ENCODE measurements at places on chromosomes 7 and 10.

DNA sequence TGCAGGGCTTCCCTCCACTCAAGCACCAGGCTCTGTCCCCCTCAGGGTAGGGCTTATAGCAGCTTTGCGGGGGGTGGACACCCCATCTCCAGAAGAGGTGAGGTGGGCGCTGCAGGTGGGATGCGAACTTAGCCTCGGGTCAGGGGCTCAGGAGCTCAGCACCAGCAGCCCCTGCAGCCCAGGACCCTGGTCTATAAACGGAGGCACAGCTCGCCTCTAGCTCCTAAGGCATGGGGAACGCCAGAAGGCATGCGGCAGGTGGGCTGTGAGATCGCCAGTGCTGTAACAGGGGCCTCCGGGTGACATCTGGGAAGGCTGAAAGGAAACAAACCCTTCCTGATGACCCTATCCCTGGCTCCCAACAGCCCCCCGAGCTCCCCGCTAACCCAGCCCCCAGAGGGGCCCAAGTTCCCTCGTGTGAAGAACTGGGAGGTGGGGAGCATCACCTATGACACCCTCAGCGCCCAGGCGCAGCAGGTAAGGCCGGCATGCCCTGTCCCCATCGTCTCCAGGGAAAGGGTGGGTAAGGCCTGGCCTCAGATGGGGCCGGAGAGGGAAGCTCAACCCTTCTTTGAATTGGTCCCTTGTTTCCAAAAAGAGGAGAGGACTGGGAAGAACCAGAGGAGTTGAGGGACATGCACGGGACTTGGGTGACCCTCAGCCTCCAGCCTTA, 4.2 kb downstream of the NOS3 start:
- no peak for DNase-seq

DNA sequence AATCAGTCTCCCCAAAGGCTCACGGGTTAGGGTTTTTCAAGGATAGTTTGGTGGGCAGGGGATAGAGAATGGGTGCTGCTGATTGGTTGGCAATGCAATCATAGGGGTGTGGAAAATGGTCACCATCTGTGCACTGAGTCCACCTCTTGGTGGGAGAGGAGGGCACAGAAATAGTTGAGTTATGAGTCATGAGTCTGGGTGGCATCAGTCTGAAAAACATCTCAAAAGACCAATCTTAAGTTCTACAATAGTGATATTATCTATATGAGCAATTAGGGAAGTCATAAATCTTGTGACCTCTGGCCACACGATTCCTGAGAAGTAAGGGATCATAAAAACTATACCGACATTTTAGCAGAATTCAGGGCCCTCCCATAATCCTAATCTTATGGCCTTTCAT, 62.7 kb downstream of the LGI1 start:
- no peak for DNase-seq

- DNase-seq, result no peak
Measured at GRCh38 chr7:134783294-134784069, 4.0 kb downstream of the CALD1 start.

DNA sequence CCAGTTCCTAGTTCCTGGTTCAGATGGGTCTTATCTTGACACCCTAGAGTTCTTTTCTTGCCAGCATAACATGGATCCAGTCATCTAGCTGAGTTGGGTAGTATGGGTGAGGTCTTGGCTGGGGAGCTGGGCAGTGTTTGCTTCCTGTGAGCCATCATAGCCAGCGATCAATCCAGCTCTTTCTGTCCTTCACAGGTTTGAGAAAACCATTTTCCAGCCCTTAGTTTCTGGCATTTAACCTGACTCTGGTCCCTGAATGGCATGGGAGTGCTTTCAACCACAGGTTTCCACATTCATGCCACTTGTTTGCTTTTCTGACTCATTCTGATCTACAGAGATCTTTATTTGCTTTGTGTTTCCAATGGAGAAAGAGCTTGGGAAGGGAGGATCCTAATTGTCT, 8.6 kb downstream of the SLC13A1 start:
- no peak for DNase-seq

GRCh38 chr10:5940807-5941218, 36.5 kb downstream of the IL15RA start:
- no peak for DNase-seq

- no peak for DNase-seq
Measured at GRCh38 chr7:140640727-140641523, at the start of gene DENND2A. TSS of gene DENND2A (minus strand) at chr7:140640813. CDS start at chr7:140602397, 38,416 bp downstream.

DNA sequence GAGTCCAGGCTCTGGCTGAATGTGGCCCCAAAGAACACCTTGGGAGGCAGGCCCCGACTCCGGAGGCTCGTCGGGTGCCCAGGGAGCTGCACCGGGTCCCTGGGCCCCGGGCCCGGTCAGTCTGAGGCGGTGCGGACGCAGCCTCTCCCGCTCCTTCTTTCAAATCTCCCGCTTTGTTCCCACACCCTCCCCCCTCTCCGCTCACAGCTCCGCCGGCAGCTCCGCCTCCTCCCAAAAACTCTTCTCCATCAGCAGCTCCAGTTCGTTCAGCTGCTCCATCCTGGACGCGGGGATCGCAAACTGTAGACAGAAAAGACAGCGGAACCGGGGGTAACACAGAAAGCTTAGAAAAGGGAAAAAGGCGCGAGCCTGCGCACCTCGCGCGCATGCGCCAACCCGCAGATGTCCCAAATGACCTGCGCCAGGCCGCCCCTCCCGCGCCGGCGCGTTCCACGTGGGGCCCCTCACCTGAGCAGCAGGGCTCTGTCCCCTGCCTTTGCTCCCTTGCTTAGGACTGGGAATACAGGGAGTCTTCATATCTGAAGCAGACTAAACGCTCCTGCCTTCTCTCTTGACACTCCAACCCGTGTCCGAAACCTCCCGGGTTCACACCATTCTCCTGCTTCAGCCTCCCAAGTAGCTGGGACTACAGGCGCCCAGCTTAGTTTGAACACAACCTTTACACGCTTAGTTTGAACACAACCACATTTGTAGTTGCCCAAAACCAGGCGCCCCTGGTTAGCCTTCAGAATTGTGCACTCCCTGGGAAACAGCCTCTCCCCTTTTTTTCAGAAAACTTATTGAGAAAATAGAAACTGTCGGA, at the start of gene DNA2:
DNA2 (minus strand) TSS at position 388 of the 823 bp plus-strand sequence; CDS start at position 279, 109 bp downstream.
- DNase-seq, result peak; percentile 73

GRCh38 chr10:48774416-48775205, 89.9 kb downstream of the WDFY4 start:
- no peak for DNase-seq

DNA sequence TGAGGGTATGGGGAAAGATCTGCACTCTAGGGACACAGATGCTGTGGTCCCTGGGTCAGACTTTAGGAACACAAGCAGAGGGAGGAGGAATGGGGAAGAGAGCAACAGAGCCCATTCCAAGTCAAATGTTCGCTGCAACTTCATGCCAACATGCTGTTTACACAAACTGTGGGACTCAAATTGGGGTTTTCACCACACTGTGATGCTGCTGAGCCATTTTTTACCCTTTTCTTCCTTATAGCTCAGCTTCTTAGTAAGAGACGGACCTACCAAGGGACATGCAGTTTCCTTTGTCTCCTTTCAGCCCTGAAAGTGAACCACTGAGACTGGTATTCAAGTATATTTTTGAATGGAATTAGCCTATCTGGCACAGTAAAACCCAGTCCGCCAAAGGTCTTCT, 64.3 kb upstream of the AGK start:
- DNase-seq, result no peak

GRCh38 chr10:110069502-110069982, 61.8 kb downstream of the ADD3 start:
- no peak for DNase-seq

- no peak for DNase-seq
Measured at GRCh38 chr10:44020322-44021111, 364.4 kb downstream of the CXCL12 start.

DNA sequence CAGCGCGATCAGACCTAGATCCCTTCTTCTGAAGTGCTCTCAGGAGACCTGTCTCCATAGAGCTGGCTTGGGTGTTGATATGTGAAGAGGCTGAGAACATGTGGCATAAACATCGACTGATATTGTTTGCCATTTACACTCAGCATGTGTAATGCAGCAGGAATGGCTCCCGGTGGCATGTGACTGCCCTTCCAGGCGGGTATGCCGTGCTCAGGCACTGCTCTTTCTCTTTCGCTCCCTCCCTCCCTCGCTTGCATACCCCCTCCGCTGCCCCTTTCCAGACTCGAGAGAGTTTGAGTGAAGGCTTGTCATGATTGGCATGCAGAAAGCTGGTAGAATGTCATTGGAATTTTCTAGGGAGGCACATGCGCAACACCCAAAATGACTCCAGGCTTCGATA, 107.3 kb upstream of the PDCD4 start:
- no peak for DNase-seq

DNA sequence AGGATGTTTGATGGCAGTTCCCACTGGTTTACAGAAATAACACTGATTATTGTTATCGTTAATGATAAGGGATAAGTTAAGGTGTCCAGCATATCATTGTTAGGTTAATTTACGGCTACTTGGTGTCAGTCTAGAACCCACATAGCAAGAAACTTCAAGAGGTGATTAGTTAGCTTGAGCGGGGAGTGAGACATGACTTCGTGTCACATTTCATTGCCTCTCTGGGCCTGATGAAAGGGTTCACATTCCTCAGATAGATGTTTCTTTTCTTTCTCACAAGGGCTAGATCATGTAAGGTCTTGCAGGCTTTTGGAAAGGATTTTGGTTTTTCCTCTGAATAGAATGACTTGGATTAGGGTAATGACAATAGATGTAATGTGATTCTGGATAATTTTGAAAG, 26.7 kb downstream of the WAC start:
- no peak for DNase-seq

DNA sequence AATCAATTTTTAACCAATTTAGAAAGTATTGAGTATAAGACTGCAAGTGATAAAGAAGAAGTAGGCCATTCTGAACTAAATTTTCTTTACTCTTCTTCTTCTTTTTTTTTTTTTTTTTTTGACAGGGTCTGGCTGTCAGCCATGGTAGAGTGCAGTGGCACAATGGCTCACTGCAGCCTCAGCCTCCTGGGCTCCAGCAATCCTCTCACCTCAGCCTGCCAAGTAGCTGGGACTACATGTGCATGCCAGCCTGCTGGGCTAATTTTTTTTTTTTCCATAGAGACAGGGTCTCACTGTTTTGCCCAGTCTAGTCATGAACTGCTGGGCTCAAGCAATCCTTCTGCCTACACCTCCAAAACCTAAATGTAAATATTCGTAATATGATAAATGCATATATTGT, 63.2 kb downstream of the DGKB start:
- no peak for DNase-seq

DNA sequence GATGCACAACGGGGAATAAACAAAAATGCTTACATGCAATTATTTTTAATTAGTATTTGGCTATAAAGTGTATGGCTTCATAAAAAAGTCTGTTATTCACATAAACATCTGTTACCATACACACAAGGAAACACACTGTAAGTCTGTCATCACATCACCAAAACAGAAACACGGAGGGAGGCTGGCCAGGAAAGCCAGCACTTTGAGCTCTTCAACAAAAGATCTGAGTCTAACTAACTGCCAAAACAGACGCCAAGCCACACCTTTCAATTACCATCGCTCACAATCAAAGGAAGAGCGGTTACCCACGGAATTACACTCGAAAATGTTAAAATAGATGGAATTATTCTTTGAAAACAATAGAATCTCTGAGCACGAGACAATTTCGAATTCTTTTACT, 49.2 kb upstream of the MGMT start:
- DNase-seq, result no peak

DNA sequence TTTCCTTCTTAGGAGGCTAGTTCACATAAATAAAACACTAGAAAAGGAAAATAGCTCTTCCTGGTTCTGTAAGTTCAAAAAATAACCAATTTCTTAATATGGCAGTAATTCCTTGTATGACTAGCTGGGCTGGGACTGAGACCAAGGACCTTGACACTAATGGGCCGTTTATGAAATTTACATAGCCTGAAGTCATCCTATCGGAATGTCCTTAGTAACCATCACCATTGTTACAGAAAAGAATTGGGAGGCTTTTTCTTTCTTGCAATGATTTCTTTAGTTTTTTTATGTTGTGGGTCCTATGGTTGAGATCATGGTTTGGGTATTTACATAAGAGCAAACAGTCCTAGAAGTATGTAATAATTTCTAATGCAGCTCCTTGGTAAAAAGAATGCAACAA, 87.1 kb upstream of the HDAC9 start:
- no peak for DNase-seq

DNA sequence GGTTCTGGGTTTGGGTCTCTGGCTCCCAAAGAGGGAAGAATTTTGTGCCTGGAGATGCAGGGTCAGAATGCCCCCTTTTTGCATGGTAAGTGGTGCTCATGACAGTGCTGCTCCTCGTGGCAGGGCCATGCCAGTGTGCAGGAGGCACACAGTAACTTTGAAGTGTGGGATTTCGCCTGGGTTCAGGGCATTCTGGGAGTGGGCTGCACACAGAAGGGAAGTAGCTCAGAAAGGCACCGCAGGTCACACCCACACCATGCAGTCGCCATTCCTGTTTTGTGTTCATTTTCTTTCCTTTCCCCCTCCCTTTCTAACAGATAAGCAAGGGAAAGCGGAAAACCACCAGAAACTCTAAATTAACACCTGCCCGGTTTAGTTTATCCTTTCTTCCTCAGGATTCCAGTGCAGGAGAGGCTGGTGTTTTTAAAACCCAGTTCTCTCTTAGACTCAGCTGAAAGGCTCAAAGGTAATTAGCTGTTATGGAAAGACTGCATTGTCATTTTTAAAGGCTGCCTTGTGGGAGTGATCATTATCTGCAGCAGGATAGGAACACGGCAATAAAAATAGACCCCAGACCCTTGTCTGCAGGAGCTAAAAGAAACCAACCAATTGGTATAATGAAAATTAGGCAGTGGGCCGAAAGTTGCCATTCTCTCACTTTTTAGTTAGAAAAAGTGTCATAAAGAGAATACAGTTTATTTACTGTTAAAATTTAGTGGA, 50.2 kb downstream of the EEPD1 start:
- no peak for DNase-seq

DNA sequence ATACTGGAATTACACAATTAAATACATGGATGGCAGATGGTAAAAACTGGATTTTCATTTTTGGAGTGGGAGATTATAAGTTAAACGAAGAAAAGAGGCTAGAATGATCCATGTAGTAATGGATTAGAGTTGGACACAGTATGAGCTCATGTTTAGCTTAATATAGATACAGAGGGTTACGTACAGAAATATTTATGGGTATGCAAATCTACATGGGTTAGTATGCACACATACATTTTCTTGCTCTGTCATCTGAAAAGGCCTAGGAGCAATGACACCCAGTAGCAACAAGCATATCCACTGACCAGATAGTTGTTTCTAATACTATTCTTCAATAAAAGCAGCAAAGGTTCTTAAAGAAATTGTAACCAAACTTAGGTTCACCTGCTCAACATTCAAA, 366.4 kb downstream of the SEMA3D start:
- DNase-seq, result no peak

- DNase-seq, result no peak
Measured at GRCh38 chr7:73312831-73313520, 4.3 kb upstream of the NSUN5 start.

DNA sequence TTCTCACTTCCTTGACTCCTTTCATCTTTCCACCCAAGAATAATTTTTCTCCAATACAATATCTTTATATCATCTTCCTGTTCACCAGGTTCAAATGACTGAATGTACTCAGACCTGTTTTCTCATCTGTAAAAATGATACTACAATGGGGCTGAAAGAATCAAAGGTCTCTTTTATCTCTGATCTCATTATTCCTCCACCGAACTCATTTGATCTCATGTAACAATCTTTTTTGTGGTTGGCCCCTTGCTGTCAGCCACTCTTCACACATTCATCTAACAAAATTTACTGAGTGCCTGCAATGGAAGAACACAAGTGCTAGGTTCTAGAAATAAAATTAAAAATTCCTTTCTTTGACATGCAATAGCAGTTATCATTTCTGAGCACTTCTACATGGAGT, 65.0 kb downstream of the GRM8 start:
- no peak for DNase-seq

- DNase-seq, result no peak
Measured at GRCh38 chr10:32171204-32171603, 115.0 kb upstream of the KIF5B start.
